ENCODE measurements at places on chromosomes 7 and 10.

GRCh38 chr7:141640239-141640840 lies 61.6 kb downstream of the DENND11 start:
- DNase-seq: no peak

DNA sequence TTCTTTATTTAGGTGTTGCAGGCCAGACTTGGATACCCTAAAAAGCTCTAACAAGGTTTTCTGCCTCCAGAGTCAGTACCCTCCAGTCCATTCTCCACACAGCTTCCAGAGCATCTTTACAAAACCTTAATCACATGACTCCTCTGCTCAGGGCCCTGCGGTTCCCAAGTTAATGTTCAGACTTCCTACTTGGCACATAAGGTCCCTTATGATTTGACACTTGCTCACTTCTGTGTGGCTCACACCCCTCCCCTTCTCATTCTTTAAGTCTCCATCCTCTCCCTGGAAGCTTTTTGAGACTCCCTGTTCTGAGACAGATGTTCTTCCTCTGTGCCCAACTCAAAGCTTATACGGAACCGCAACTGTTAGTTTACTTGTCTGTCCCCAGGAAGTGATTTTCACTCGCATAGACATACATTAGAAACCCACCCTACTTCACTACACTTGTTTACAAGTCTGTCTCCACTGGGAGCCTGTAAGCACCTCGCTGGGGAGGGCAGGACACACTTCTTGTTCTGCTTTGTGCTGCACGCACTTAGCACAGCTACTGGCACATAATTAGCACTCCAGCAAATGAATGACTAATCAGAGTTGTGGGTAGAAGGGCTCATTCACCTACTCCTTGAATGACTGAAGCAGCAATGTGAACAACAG lies 154.3 kb upstream of the LAMB4 start:
- no peak for DNase-seq

GRCh38 chr7:74479961-74480829 lies 26.5 kb downstream of the GTF2IRD1 start:
- no peak for DNase-seq

GRCh38 chr10:5758927-5759326 lies 54.3 kb downstream of the GDI2 start:
- no peak for DNase-seq

- DNase-seq: no peak
Observed at GRCh38 chr10:126663328-126663727, 7.2 kb downstream of the C10orf90 start.

DNA sequence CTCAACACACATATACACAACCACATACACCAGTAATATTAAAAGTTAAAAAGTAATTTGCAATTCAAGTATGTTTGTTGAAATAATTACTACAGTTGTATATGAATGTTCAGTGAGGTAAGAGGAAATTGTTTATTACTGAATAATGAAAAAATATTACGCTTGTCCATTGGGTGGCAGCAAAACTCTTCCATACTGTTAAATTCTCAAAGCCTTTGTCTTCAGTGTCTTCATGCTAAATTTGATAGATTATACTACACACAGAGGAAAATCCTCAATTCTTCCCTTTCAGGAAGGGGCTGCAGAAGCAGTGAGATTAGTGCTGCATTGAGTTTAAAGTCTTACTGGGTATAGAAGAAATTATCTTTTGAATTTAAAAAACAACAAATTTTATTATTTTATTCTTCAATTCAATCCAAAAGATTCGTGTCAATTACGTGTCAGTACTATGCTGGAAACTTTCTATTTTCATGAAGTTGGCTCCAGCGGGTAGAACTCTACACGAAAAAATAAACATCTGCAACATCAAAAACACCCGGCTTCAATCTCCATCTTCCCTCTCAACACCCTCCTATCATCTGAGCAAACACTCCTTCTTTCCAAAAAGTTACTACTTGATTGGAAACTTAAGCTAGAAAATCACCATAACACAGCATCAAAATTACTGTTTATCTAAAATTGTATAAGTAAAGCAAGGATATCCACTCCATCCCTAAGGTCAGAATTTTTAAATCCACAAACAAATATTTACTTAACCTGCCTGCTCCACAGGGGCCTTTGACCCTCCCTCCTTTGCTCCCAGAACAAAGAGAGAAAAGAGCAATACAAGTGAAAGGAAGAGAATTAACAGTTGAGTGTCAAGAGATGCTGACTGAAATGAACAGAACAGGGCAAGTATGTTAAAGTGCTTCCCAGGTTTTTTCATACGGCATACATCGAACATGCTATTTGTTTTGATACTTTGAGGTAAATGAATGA lies 37.0 kb upstream of the TES start:
- no peak for DNase-seq

DNA sequence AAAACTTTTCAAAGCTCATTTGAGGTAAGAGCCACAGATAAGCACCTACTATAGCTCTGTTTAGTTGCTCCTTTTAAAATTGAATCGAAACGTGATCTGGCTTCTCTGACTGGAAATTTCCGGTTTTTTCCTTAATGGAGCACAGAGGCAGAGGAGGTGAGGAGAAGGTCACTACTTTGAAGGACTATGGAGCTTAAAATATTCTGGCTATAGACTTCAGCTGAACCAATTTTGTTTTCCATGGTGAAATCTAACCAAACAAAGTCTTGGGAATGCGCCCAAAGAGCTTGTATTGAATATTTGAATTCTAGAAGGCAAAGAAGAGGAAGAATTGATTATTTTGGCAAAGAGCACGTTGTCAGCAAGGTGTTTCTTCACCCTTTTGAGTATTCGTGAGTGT lies 711.1 kb downstream of the SUGCT start:
- no peak for DNase-seq

GRCh38 chr7:38744746-38745145 lies 113.6 kb upstream of the AMPH start:
- DNase-seq: no peak

DNA sequence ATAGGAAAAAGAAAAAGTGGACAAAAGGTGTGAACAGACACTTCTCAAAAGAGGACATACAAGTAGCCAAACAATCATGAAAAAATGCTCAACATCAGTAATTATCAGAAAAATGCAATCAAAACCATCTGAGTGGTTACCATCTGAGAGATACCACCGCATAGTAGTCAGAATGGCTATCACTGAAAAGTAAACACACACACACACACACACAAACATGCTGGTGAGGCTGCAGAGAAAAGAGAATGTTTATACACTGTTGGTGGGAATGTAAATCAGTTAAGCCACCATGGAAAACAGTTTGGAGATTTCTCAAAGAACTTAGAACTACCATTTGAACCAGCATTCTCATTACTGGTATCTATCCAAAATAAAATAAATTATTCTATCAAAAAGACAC lies 145.7 kb downstream of the CYP26A1 start:
- no peak for DNase-seq
